ENCODE measurements at places on chromosomes 2 and 18.
A peak's percentile ranks its signal among the peaks of the same experiment; 100 is the strongest.

DNA sequence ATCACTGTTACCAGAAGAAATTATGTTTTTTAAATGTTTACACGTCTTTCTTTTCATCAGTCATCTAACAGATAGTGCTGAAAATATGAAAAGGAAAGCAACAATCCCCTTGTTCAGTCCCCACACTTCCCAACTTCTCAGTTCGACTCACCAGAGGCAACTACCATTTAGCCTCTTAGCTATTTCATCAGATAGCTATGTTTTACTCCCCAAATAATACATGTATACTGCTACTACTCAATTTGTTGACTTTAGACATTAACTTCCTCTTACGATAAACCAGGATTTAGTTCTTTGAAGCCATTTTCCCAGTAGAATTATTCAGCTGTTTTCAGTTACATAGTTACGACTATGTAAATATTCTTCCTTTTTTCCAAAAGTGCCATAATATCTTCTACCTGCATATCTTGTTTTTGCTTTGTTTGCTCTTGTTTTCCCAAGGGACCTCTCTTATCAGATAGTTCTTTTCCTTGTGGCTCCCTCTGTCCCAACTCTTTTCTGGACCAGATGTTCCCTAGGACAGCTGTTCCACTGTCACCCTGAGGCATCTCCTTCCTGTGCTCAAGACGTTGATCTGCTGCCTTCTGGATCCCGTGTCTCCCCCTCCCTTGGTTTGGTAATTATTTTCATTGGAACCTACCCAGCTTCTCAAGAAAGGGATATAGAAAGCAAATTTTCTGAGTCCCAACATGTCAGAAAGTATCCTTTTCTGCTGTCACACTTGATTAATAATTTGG lies 289.3 kb upstream of the TANK start:
- no peak for DNase-seq

DNA sequence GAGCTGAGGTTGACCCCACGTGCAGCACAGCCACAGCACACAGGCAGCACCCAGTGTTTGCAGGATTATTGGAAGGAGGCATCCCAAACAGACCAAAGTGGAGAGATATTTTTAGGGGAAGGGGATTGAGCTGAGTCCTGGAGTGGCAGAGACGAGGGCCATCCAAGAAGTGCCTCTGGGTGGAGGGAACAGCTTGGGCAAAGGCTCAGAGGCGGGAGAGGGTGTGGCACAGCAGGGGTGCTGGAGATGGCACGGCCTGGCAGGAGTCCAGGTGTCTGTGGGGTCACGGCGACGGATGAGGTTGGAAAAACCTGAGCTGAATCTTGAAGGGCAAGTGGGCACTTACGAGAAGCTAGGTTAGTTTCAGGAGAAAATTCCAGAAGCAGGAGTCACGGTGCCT lies 60.6 kb downstream of the INHBB start:
- DNase-seq, result no peak

DNA sequence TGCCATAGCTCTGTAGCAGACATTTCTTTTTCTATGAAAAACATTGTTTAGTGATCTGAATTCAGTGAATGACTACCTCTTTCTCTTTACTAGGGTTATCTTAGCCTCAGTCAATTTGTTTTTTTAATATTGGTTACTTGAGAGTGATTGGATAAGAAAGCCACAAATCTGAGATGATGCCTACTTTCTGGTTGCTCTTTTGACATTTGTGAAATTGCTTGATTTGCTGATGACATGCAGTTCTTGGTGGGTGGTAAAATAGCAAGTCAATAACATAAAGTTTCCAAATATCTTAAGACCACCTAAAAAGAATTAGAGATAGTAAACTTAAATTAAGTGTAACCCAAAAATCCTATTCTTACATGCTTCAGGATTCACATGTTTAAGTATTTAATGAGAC lies 199.5 kb upstream of the STON1 start:
- no peak for DNase-seq

DNA sequence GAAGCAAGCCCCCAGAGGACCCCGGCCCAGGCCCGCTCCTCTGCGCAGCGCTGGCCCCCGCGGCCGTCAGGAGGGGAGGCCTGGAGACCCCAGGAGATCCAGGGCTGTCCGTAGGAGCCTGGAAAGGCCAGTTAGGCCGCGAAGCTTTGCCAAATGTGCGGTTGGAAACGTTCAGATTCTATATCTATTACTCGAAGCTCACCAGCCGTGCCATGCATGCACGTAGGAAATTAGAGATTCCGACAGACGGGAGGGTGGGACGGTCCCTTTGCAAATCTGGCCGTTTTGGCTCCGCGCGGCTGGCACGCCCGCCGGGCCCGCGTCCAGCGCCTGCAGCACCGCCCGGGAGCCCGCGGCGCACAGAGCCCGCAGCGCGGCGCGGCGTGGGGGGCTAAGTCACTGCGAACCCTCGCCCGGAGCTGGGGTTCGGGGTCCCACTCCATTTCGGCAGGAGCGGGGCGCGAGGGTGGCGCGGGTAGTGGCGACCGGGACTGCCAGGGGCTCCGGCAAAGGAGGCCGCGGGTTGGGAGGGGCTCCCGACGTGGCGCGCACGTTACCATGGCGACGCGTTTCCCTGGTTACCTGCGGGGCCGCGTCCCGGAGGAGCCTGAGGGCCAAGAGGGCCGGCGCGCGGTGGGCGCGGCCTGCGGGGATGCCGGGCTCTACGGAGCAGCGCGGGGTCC lies 488.6 kb upstream of the SMIM21 start:
- DNase-seq, result no peak

- no peak for DNase-seq
Measured at GRCh38 chr18:524466-524865, 24.0 kb upstream of the COLEC12 start.

- no peak for DNase-seq
Measured at GRCh38 chr2:197219636-197220035, 90.9 kb downstream of the ANKRD44 start.

- DNase-seq, result no peak
Measured at GRCh38 chr18:42614619-42615293, 500.7 kb downstream of the RIT2 start.

- no peak for DNase-seq
Measured at GRCh38 chr2:213691351-213691750, 407.1 kb downstream of the SPAG16 start.

- DNase-seq, result no peak
Measured at GRCh38 chr2:64620661-64621060, 33.1 kb downstream of the SERTAD2 start.

- DNase-seq, result no peak
Measured at GRCh38 chr2:120702061-120702460, 33.6 kb upstream of the GLI2 start.

- no peak for DNase-seq
Measured at GRCh38 chr2:138846216-138846821, 66.1 kb upstream of the NXPH2 start.

- DNase-seq, result no peak
Measured at GRCh38 chr18:33156906-33157470, 283.5 kb downstream of the CCDC178 start.

GRCh38 chr2:101160454-101160853 lies 9.3 kb upstream of the TBC1D8 start:
- no peak for DNase-seq

GRCh38 chr2:189444322-189444721 lies 3.0 kb downstream of the WDR75 start:
- peak; percentile 47 for DNase-seq
